ENCODE measurements at places on chromosomes 7 and 10. TPM values are rescaled to one million over a fixed set of nuclear protein-coding genes. Genes with fewer than 3 reads are reported as not detected.

Gene SPDYE9
- not detected for total RNA-seq

Gene CEP55
- 63.8 TPM for total RNA-seq

Gene ALOX5
- total RNA-seq: 0.16 TPM

Gene TMEM176A
- total RNA-seq: not detected

Gene CPVL
- total RNA-seq: 0.23 TPM

Gene ABCB1
- not detected for total RNA-seq

Gene SOSTDC1
- not detected for total RNA-seq

Gene HOXA11
- 1.3 TPM for total RNA-seq

Gene OPALIN
- total RNA-seq: not detected

Gene C10orf53
- not detected for total RNA-seq

Gene GPR158
- not detected for total RNA-seq

Gene FAM20C
- 29.5 TPM for total RNA-seq

Gene RTKN2
- total RNA-seq: 0.99 TPM

Gene TRIL
- total RNA-seq: not detected

Gene SDK1
- total RNA-seq: 1.6 TPM

Gene GPR37
- total RNA-seq: 0.34 TPM

Gene C10orf105
- not detected for total RNA-seq

Gene ODAD2
- 0.23 TPM for total RNA-seq

Gene ELN
- not detected for total RNA-seq

Gene ZCCHC24
- 1.0 TPM for total RNA-seq

Gene CYP17A1
- total RNA-seq: not detected

Gene OPN1SW
- total RNA-seq: not detected

Gene FBH1
- 57.6 TPM for total RNA-seq

Gene ATP5MK
- 308 TPM for total RNA-seq

Gene OR2A42
- not detected for total RNA-seq

Gene FKBP9
- total RNA-seq: 238 TPM

Gene BTBD16
- 0.15 TPM for total RNA-seq

Gene PHYHIPL
- not detected for total RNA-seq

Gene GBX1
- total RNA-seq: not detected

Gene PRSS1
- not detected for total RNA-seq

Gene RHOBTB1
- 1.4 TPM for total RNA-seq

Gene LRMDA
- total RNA-seq: 0.39 TPM

Gene NANOS1
- total RNA-seq: 2.6 TPM

Gene NPY4R
- total RNA-seq: not detected

Gene BNIP3
- total RNA-seq: 108 TPM

Gene UBE2H
- total RNA-seq: 63.5 TPM

Gene PRKCQ
- total RNA-seq: 14.4 TPM

Gene RNF32
- total RNA-seq: 0.94 TPM

Measured in hair follicular keratinocyte (primary cell).